ENCODE measurements at places on chromosomes 2 and 18.

DNA sequence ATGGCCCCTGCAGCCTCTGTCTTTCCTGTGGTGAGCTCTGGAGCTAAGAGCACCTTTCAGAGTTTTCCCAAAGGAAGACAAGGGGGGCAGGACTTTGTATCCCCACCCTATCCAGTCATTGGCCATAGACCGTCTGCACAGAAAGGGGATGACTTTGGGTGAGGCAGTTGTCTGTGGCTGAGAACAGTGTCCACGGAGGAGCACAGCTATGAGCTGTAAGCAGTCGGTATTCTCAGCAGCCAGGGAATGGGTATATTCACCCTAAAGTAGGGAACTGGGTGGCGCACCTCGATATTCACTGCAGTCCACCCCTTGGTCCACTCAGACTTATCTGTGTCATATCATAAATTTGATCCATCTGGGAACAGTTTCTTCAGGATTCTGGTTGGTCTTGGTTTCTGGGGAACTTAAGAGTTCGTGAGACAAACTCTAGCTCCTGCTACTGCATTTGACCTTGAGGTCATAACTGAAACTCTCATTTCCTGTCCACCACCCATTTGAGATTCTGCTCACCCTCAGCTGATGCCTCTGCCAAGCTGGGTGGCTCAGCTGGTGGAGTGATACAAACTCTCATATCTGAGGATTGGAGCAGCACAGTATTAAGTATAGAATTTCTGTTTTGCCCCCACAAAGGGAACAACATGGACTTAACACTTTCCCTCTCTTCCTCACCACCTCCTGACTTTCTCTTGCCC, 45.2 kb upstream of the SCG2 start:
- no peak for DNase-seq

- no peak for DNase-seq
These were observed 25.7 kb downstream of the NPPC start for GRCh38 chr2:231900486-231900942.

- no peak for DNase-seq
These were observed 23.5 kb upstream of the MTERF4 start for GRCh38 chr2:241125626-241126025.

GRCh38 chr18:56202678-56203077, 435.7 kb downstream of the TXNL1 start:
- no peak for DNase-seq

DNA sequence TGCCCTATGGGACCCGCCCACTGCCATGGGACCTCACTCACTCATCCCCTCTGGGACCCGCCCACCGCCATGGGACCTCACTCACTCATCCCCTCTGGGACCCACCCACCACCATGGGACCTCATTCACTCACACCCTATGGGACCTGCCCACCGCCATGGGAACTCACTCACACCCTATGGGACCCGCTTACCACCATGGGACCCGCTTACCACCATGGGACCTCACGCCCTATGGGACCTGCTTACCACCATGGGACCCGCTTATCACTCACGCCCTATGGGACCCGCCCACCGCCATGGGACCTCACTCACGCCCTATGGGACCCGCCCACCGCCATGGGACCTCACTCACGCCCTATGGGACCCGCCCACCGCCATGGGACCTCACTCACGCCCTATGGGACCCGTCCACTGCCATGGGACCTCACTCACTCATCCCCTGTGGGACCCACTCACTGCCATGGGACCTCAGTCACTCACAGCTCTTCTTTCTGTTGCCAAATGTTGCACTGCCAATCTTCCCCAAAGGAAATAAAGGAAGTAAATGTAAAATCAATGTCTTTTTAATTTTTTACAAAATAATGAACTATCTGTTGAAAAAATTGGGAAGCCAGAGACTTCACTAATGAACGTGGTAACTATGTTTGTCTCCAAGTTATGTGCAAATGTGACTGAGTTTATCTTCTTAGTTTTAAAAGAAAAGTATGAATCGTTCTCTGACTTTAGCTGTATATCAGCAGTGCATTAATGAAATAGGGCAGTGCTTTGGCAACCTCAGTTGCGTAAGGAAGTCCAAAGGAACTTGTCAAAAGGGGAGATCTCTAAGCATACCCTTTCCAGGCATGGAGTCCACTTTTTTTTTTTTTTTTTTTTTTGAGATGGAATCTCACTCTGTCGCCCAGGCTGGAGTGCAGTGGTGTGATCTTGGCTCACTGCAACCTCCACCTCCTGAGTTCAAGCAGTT, 101.5 kb upstream of the MGAT5 start:
- DNase-seq = no peak

GRCh38 chr2:44952143-44952805, 10.8 kb downstream of the SIX3 start:
- DNase-seq = no peak

- no peak for DNase-seq
These were observed 36.4 kb downstream of the SCN1A start for GRCh38 chr2:166091439-166091838.

DNA sequence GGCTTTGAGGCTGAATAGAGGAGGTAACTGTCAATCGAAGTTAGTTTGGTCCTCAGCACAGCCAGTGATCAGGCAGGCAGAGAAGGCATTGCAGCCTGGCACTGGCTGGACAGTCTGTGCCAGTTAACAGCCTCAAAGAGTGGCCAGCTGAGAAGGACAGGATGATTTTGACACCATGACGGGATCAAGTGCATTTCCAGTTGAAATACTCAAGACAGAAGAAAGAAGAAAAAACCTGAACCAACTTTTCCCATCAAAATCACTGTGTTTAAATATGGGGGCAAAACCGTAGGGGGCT, 96.7 kb upstream of the ZCCHC2 start:
- DNase-seq = no peak

GRCh38 chr18:48540251-48541025, 1.6 kb downstream of the CTIF start:
- no peak for DNase-seq

GRCh38 chr2:44016282-44016681, 20.5 kb upstream of the LRPPRC start:
- DNase-seq = peak; percentile 11

GRCh38 chr18:43934322-43934721, 657.0 kb upstream of the SYT4 start:
- no peak for DNase-seq

DNA sequence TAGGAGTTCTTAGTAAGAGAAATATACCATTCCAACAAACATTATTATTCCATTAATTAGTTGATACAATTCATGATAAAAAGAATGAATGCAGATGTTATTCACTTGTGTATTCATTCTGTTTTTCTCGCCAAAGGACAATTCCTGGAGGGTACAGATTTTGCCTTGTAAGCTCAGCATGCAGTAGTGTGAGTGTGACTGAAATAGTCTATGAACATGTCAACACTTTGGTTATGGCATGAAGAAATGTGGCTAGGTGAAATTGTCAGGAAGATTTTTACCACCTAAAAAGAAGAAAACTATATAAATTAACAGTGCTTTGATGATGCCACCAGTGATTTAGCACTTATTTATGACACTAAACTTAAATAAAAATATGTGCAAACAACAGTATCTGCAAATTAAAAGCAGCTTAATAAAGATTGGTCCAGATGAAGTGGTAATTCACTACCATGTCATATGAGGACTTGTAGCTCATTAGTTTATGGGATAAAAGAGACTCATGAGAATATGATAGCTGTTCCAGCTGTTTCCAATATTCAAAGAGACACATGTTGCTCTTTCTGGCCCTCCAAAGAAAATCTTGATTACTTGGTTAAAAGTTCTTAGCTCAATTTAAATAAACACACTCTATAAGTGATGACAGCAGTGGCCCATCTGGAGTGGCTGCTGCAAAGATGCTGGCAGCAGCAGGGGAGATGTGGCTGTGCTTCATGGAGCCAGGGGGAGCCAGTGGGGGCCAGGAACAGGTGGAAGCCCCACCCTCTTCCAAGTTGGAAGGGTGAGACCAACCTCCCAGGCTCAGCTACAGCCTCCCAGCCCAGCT, 165.0 kb downstream of the CDH19 start:
- no peak for DNase-seq

- no peak for DNase-seq
These were observed 214.8 kb downstream of the IKZF2 start for GRCh38 chr2:212936572-212936971.

DNA sequence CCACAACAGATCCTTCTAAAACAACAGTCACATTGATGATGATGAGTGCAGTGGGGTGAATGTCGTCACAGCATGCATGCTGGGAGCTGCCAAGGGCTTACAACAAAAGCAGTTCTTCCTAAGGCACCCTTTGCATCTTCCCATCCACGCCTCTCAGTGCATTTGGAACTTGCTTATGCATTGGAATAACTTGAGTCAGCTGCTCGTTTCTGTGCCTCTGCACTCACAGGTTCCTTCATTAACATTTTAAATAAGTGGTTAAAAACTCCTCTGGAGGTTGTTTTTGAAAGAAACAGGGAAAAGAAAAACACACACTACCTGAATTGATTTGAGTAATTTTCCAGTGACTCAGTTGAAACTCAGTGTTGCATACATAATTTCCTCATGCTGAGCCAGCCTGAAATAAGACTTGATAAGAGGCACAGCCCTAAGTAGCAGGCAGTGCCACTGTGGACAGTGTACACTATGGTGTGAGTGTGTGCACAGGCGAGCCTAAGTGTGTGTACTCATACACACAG, 46.8 kb upstream of the TRIM43B start:
- no peak for DNase-seq

- DNase-seq = no peak
These were observed 126.4 kb upstream of the MGAT5 start for GRCh38 chr2:134127496-134127895.

- DNase-seq = no peak
These were observed 78.1 kb upstream of the ETAA1 start for GRCh38 chr2:67318993-67319481.

All from stimulated activated CD4-positive, alpha-beta T cell treated with anti-CD3 and anti-CD28 coated beads, Interleukin-1b, Interleukin-23, amount 100 ng/mL, for 1 hour (primary cell).